ENCODE measurements at places on chromosomes 16 and 17. TPM values are rescaled to one million over a fixed set of nuclear protein-coding genes. Genes with fewer than 3 reads are reported as not detected.

Gene KRTAP4-5
- not detected for total RNA-seq

Gene LRRC37A
- 1.1 TPM for total RNA-seq

Gene PYDC1
- not detected for total RNA-seq

Gene KRT33B
- not detected for total RNA-seq

Gene CIBAR2
- total RNA-seq: not detected

Gene FGF11
- 0.15 TPM for total RNA-seq

Gene KRT25
- not detected for total RNA-seq

Gene SLC38A8
- total RNA-seq: not detected

Gene CASKIN1
- 0.32 TPM for total RNA-seq

Gene PLA2G10
- total RNA-seq: not detected

Gene RNPS1
- 81.9 TPM for total RNA-seq

Gene NGFR
- total RNA-seq: 0.30 TPM

Gene GAS2L2
- total RNA-seq: not detected

Gene SLC47A1
- total RNA-seq: 2.3 TPM

Gene YPEL2
- total RNA-seq: 85.0 TPM

Gene CCDC78
- total RNA-seq: 0.15 TPM

Gene XYLT1
- 0.30 TPM for total RNA-seq

Gene ACSM3
- 5.2 TPM for total RNA-seq

Gene NPIPB8
- not detected for total RNA-seq

Gene KCNG4
- total RNA-seq: not detected

Gene ALDH3A1
- 0.61 TPM for total RNA-seq

Gene TEKT1
- total RNA-seq: not detected

Gene TBC1D3G
- not detected for total RNA-seq

Gene KCNH4
- total RNA-seq: not detected

Gene MXRA7
- 114 TPM for total RNA-seq

Gene ERAL1
- total RNA-seq: 37.4 TPM

Gene CDH5
- total RNA-seq: 373 TPM

Gene AHSP
- total RNA-seq: not detected

Gene WFDC1
- total RNA-seq: not detected

Gene STH
- not detected for total RNA-seq

Gene GPR179
- not detected for total RNA-seq

Gene PLXDC1
- not detected for total RNA-seq

Gene SLC52A1
- under 0.01 TPM for total RNA-seq

Gene TBC1D3B
- 1.4 TPM for total RNA-seq

Gene SLC16A6
- 0.91 TPM for total RNA-seq

Gene TRAP1
- 99.7 TPM for total RNA-seq

Gene DRC3
- total RNA-seq: 0.97 TPM

Gene ZNF232
- total RNA-seq: 6.4 TPM

Gene ABCA3
- total RNA-seq: 21.9 TPM

Gene SLFN13
- total RNA-seq: 1.3 TPM

Gene TBC1D3L
- 2.7 TPM for total RNA-seq
